Epithelial cell of esophagus (primary cell): ENCODE measurements at places on chromosomes 3 and 15.
A peak's percentile ranks its signal among the peaks of the same experiment; 100 is the strongest.

- DNase-seq = peak; percentile 41
Observed at GRCh38 chr3:31768479-31769125, 212.5 kb downstream of the OSBPL10 start.

DNA sequence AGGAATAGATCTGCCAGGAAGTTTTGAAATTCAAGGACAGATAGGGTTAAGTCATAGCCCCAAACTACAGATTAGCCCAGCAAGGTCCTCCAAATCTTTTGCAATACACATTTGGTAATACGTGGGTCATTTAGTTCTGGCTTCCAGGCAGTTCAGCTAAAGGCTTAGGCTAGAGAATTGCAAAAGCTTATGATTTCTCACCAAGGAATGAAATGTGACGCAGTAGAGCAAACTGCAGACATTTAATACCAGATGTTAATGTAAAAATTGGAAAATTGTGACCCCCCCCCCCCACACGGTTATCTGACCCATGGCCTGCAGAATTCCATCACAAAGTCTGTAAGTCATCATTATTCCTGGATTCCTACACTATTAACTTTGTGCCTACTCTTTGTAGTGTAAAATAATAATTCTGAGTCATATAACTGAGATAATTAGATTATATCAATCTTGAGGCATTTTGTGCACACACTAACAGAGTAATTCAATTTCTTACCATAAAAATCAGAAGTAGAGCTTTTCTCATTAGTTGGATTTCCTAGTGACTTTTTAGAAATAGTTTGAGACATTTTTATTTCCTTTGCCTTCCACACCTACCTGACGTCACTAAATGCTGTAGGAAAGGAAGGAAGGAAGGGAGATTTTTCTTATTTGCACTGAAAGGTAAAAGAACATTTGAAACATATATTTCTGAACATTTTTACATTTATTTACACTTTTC is 235.2 kb downstream of the DTWD1 start:
- DNase-seq = peak; percentile 52

- DNase-seq = peak; percentile 96
Observed at GRCh38 chr3:32045091-32045915, 61.1 kb upstream of the GPD1L start.

DNA sequence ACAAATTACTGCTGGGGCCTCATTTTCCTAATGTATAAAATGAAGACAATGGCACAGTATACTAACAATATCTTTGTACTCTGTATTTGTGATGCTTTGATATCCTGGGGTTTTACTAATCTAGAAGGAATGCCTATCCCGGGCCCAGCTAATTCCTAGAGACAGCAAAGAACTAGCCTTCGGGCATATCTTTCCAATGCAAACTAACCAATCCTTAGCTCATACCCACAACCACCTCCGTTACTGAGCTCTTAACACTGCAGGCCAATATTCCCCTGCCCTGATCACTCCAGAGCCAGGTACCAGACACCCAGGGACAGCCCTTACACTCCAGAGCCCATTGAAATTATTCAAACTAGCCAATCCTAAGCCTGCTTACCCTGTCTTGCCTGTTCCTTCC is 309.0 kb downstream of the ULK4 start:
- DNase-seq = peak; percentile 19

DNA sequence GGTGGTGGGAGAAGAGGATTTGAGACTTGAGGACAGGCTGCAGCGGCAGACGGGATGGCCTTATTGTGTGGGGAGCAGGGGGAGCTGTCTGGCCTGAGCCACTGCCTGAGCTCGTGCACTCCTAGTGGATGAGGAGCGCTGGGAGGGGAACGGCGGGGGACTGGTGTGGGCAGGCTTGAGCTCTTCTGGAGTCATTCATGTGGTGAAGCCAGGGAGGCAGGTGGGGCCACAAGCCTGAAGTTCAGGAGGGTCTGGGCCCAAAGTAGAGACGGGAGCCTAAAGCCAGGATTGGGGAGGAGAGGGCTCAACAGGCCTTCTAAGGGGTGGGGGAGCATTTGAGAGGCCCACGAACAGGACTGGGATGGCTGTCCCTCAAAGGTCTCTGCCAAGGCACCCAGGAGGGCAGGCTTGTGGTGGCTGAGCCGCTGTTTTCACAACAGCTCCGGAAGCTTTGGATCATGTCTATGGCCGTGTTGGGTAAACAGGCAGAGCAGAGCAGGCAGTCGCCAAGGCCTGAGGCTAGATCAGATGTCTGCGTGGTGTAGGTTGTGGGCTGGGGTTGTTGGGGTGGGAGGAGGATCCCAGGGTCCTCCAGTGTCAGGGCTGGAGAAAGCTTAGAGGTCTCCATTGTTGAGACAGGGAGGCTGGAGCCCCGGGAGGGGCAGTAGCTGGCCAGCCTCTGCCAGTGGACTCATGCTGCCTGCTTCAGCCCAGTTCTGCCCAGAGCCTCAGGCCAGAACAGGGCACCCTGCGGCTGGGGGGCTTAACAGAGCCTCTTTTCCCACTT is 8.2 kb downstream of the PRKCD start:
- peak; percentile 42 for DNase-seq

DNA sequence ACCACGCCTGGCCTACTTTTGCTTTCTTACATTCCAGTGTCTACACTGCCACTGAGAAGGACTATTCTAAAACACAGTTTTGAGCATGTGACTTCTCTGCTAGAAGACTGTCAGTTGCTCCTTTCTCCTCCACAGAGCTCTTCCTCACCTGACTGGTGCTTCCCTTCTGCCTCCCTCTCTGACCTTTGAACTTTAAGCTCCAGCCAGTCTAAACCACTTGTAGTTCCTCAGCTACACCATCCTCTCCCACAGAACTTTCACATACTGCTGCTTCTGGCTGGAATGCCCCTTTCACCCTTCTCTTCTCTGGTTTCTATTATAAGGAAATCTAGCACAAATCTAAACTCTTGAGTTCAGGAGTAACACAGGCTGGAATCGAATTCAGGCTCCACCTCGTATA is 9.1 kb downstream of the NCEH1 start:
- no peak for DNase-seq

GRCh38 chr3:122247825-122248185 is 64.3 kb downstream of the CASR start:
- DNase-seq = no peak

DNA sequence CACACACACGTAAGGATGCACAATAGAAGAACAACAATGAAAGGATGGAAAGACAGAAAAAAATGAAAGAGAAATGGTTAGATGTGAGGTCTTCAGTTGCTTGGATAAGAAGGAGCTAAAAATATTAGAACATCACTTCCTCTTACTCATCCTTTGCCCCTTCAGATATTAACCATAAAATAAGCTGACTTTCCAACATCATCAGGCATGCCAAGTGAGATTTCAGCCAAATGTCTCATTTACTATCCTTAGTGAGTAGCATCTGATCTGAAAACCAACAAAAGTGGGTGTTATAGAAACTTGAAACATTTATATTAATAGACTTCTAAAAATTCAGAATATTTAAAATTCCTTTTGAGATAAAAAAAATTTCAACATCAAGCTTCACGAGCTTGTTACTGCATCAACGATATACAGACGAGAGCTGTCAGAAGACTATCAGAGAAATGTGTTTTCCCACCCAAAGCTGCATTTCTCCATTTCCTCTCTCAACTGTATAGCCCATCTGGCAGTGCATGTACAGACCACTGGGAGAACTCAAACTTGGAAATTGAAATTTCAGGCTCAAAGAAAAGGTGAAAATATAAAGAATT is 25.4 kb upstream of the LSAMP start:
- DNase-seq = no peak

DNA sequence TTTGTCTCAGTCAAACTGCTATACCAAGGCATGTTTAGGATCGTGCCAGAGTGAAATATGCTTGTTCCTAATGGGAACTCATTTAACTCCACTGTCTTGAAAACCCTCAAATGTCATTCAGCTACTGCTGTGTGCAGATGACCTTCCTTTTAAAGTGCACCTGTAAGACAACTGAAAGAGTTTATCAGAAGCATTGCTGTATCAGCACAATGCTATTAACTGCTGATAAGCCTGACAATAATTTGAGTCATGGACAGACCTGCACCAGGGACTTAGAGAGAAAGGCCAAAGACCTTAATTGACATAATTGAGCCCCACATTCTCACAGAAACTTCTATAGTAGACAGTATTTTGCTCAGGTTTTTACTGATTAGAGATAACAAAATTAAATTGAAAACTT is 557.9 kb downstream of the DIPK2A start:
- no peak for DNase-seq

- DNase-seq = no peak
Observed at GRCh38 chr3:155852341-155852740, 1.9 kb downstream of the SLC33A1 start.

- DNase-seq = no peak
Observed at GRCh38 chr3:195082811-195083210, 188.1 kb downstream of the XXYLT1 start.

DNA sequence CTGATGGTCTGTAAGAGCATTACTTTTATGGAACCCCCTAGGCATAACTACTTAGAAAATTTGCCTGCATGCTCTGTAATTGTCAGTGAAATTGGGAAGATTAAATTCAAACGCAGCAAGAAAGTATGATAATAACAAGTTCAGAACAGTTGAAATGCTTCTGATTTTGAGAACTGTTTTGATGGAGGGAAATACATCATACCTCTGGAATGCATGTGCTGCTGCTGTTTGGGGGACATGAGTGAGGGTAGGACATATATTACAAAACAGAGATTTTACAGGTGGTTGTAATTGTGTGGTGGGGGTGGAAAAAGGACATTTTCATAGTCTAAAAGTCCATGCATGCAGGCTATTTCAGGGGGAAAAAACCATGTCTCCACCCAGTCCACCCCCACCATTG is 135.0 kb upstream of the DPH6 start:
- DNase-seq = no peak

GRCh38 chr3:63979093-63979885 is 44.0 kb downstream of the PSMD6 start:
- DNase-seq = peak; percentile 47

DNA sequence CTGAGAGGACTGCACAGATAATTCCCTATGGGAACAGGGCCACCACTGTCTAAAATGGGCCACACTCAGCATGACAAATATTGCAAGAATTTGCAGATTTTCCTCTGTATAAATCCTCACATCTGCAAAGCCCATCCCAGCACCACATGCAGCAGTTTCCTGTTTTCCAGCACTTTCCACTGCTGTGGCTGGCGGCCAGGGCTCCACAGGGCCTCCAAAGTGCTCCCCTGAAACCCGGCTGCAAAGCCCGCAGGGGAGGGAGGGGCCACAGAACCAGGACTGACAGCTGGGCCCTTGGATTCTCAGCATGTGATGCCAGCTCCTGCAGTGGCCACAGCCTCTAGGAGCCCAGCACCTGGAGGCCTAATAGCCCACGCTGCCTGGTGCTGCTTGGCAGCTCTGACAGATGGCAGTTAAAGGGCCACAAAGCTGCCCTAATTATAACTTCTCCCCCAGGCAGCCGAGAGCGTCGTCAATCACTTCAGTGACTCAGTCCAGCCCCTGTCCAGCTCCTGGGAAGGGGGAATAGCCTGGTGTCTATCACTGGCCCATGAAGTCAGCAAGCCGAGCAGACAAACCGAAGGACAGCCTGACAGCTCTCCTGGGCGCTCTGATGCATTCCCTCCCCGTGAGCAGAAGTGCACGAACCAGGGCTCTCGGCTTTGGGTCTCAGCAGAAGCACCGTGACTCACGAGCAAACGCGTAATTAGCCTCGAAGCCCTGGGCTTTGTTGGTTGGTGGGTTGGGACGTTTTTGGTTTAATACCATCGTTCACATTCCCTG is 4.7 kb downstream of the LRRC15 start:
- DNase-seq = no peak

- DNase-seq = no peak
Observed at GRCh38 chr3:116020989-116021388, 397.7 kb downstream of the GAP43 start.

DNA sequence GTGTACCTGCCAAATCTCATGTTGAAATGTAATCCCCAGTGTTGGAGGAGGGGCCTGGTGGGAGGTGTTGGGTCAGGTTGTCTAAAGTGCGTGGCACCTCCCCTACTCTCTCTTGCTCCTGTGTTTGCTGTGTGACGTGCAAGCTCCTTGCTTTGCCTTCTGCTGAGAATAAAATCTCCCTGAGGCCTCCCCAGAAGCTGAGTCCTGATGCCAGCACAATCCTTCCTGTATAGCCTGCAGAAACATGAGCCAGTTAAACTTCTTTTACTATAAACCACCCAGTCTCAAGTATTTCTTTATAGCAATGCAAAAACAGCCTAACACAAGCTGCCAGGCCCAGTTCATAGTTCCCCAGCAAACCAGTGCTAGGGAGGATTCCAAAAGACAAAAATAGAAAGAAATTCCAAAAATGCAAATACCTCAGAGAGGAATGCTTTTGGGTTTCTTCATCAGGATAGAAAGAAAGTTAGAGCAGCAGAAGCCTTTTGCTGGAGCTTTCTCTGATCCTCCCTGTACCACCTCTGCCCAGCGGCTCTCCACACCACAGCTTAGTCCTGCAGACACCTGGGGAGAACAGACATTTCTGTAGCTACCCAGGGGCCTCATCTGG is 25.9 kb upstream of the CDV3 start:
- peak; percentile 27 for DNase-seq

DNA sequence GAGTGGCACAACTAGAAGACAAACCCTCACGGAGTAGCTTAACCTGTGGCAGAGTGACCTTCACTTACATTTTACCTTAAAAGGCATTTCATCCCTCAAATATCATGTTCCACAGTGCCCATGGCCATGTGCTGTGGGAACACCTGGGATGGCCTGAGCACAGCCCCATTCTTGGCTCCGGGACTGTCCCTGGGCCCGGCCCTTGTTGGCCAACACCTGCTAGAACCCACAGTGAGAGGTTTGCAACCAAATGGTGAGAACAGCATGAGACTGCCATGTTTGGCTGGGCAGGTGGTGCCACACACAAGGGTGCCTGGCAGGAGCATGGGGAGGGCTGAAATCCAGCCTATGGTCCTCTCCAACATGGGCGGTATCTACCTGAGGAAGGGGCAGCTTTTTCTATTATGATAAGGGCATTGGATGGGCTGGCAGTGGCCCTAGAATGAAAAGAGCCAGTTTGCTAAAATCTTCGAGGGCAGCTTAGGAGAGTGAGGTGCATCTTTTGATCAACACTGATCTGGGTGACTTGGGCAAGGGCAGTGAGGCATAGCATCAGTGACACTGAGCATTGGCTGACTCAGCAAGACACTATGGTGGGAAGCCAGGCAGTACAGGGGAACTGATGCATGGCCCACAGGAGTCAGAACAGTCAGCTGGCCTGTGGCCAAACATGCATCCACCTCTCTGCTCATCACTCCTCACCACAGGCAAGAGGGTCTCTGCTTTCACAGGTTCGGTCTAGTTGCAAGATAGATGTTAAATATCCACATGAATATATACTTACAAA is 53.9 kb downstream of the SYNM start:
- DNase-seq = no peak

DNA sequence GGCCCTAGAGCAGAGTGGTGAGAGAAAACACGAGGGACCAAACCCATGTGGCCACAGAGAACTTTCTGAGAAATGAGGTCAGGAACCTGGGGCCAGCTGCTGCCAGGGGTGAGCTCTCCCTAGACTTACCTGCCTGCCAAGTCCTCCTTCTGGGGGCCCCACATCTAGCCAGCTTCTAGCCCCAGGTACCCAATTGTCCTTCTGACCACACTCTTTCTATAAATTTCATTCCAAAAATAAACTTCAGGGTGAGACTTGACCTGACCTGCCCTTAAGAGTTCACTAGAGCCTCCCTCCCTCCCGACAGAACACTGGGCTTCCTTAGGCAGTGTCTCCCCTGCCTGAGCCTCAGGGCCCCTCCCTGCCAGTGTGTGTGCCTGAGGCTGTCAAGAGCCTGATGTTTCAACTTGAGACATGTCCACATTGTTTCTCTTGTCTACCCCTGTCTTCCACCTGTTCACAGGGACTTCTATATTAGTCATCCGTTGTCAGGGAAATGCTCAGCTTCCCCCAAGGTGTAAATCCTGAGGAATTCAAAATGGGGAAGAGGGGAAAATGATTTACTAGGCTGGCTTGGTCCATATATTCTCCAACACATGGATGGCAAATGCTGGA is 312.8 kb upstream of the TLE3 start:
- peak; percentile 38 for DNase-seq
